NCI-H1105 treated with DMSO at 0.1 percent for 48 hours (cell line): ENCODE measurements at places on chromosomes 1 and 21.
A peak's percentile ranks its signal among the peaks of the same experiment; 100 is the strongest.

- peak; percentile 69 for DNase-seq
These were observed 138.9 kb upstream of the SOD1 start for GRCh38 chr21:31520561-31521098.

GRCh38 chr1:63920154-63921117, 146.6 kb downstream of the ROR1 start:
- no peak for DNase-seq

- DNase-seq, result no peak
These were observed 102.8 kb upstream of the C1orf21 start for GRCh38 chr1:184283999-184284398.

DNA sequence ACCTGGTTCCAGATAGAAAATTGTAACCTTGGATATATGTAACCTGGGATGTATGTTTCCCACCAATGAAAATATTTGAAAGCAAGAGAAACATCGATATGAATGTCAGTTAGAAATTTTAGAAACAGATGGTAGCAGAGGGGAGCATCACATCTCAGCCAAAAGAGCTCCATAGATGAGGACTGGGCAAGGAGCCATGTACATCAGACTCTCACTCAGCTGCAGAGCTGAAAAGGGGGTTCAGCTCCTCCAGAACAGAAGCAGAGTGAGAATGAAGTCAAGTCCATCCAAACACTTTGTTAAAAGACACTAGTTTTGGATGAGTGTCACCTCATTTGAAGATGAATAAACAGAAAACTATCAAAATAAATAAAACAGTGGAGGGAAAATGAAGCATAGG, 202.4 kb downstream of the HMCN1 start:
- DNase-seq, result peak; percentile 33

GRCh38 chr1:26536521-26536920, 7.0 kb downstream of the RPS6KA1 start:
- no peak for DNase-seq

DNA sequence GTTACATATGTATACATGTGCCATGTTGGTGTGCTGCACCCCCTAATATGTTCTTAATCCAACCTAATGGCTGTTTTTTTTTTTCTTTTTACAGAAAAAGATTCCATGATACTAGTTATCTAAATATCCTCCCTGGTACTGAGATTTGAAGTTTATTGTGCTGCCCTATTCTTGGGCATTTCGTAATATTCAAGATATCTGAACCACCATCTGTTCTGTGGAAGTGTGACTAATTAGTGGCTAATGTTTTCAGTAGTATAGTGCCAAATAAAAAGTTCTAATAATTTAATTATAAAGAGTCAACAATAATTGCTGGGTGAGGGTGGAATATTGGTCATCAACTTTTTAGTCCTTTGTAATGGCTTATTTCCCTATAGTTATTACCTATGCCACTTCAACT, 217.5 kb downstream of the GABPA start:
- DNase-seq, result no peak

- no peak for DNase-seq
These were observed 38.2 kb downstream of the KCNJ6 start for GRCh38 chr21:37877888-37878684.

DNA sequence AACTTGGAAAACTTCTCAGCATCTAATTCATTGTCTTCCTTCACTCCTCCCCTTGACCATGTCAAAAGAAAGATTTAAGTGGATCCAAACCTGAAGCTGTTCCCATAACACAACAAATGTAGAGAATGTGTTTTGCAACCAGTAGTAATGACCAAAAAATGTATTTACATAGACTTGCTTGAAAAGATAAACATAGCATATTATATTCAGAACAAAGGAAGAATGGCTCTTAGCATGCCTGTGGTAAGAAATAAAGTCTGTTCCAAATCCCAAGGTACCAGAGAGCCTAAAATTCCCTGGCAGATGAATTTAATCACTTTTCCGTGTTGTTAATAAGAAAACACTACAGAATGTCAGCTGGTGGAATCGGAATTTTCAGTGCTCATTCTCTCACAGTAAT, 36.8 kb downstream of the FMO3 start:
- no peak for DNase-seq

DNA sequence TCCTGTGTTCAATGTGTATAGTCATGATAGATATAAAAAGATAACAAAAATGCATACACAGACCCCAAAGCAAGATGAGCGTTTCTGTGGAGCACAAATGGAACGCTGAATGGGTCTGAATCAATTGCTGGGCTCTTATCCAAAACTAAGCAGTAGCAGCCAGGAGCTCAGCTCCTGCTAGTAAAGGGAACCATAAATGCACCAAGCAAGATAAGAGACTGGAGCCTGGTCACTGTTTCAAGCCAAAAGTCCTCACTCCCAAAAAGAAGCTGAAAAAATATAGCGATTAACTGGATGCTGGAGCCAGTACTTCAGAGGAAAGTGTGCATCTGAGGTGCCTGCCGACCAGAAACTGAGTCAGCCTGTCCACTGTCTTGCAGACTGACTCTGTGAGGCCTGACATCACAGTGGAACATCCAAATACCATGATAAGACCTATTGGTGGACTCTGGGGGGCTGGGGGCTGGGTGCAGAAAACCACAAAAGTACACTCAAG, 68.9 kb downstream of the LRRC8C start:
- DNase-seq, result peak; percentile 4
